ENCODE measurements at places on chromosomes 7 and 10. TPM values are rescaled to one million over a fixed set of nuclear protein-coding genes. Genes with fewer than 3 reads are reported as not detected.

The LBX1 gene
- total RNA-seq = not detected

The OGDHL gene
- 4.1 TPM for total RNA-seq

The ZNF727 gene
- total RNA-seq = 1.8 TPM

The TNKS2 gene
- 15.3 TPM for total RNA-seq

The SLC26A3 gene
- not detected for total RNA-seq

The EPDR1 gene
- 36.7 TPM for total RNA-seq

The HOGA1 gene
- total RNA-seq = 11.9 TPM

The GBX1 gene
- total RNA-seq = 1.5 TPM

The TUBAL3 gene
- 0.12 TPM for total RNA-seq

The ZNF467 gene
- total RNA-seq = 7.8 TPM

GRCh38 chr10:110057456-110057855 lies 49.7 kb downstream of the ADD3 start:
- DNase-seq = no peak

GRCh38 chr10:111108441-111108840 lies 31.6 kb downstream of the ADRA2A start:
- DNase-seq = no peak

- no peak for DNase-seq
Observed at GRCh38 chr10:58322072-58322834, 12.6 kb upstream of the UBE2D1 start.

DNA sequence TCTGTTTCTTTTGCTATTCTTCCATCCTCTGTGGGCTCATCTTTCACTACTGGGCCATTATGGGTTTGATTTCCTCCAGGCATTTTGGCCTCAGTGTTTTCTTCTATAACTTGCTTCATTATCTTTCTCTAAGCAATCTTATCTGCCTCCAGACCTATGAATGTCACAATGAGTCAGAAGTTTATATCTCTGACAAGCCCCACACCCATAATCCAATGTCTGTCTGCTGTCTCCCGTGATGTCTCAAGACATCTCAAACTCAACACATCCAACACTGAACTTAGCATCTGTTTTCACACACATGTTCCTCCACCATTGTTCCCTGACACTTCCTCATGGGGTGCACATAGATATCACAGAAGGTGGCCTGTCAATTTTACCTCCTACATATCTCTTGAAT lies 46.7 kb upstream of the RHOBTB1 start:
- DNase-seq = no peak

DNA sequence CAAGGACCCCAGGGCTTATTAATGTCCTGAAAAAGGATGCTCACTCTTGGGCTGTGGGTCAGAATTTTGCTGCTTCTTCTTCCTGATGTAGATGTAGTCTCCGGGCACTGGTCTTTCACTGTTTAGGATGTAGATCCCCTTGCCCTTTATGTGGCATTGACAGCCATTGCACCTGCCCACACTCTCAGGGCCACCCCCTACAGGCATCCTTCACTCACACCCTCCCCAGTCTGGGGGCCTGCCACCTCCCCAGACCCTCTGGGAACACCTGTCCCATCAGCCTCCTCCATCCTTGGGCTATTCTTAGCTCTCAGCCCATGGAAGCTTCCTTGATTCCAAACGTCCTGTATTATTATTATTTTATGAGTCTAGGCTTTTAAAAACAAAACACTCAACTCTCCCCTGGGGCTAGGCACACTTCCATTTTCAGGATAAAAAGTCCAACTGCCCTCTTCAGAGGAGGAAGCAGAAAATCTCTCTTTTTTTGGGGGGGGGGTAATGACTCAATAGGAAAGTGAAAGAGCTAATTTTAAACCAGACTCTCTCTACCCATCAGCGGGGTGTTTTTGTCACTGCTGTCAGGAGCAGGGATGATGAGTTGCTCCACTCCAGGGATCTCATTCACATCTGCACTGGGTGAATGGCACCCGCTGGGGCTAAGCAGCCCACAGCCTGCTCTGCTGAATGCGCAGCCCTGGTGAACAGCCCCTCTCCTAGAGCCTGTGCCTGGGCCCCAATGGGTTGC lies 11.5 kb upstream of the KLRG2 start:
- no peak for DNase-seq

DNA sequence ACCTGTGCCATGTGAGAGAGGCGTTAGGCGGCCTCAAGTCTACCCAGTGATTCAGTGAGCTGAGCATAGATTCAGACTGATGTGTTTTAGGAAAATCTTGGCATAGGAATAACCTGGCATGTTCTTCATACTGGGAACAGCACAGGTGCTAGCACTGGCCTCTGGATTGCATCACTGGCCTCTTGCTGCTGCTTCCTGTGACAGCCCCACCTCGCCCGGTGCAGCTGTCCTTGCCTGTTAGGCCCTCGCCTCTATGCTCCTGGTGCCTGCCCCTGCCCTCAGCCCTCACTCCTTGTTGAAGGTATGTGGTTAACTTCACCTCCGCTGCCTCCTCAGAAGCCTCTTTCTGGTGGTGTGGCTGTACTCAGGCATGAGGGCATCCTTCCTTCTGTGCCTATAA lies 46.2 kb downstream of the BLNK start:
- DNase-seq = no peak

- DNase-seq = no peak
Observed at GRCh38 chr10:1132584-1132983, 76.4 kb downstream of the WDR37 start.

GRCh38 chr10:28215930-28216329 lies 86.9 kb downstream of the MPP7 start:
- DNase-seq = no peak

DNA sequence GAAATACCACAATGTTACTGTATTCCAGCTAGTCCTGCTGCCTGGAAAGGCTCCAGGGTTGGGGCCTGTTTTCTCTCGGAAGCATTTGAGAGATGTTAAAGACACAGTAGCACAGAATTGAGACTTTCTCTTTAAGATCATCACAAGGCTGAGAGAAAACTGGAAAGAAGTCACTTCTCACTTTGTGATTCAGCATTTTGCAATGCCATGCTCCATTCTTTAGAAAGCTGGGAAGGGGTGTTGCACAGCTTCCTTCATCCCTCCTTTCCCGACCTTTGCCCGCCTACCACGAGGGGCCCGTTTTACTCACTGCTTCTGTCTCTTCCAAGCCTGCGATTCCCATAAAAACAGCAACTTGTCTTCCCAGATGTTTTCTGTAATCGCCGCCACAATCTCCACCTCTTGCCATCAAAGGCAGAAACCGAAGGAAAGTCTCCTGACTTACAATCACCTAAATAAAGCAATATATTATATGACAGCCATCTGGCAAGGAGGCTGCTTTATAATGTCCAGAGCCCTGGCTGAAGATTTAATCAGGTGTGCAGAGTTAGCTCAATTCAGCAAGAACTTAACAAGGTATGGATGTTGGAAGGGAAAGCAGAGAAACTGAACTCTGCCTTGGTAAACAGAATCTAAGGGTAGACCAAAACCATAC lies 18.9 kb downstream of the NOD1 start:
- DNase-seq = peak; percentile 59

- DNase-seq = no peak
Observed at GRCh38 chr10:84214612-84215235, 10.6 kb downstream of the LRIT2 start.

DNA sequence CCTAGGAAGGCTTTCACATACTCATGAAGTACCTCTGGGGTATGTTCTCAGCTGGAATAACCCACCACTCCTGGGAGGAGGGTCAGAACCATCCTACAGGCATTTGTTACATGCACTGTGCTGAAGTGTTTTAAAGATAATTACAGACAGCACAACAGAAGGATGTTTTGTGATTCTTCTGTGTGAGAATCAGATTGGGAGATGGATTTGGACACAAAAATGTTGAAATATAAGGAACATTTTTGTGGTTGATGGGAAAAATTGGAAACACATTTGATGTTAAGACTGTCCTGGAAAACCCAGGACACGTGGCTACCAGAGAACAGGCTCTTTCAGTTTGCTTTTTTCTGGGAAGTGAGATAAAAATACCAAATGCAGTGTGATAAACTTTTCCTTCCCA lies 61.4 kb downstream of the BICC1 start:
- no peak for DNase-seq

Measured in left ventricle myocardium superior (tissue), 1 donor.